ENCODE measurements at places on chromosomes 3 and 15.

GRCh38 chr3:106750092-106750491, 627.1 kb upstream of the CCDC54 start:
- DNase-seq, result no peak

GRCh38 chr3:24023197-24023596, 78.1 kb downstream of the NR1D2 start:
- no peak for DNase-seq

DNA sequence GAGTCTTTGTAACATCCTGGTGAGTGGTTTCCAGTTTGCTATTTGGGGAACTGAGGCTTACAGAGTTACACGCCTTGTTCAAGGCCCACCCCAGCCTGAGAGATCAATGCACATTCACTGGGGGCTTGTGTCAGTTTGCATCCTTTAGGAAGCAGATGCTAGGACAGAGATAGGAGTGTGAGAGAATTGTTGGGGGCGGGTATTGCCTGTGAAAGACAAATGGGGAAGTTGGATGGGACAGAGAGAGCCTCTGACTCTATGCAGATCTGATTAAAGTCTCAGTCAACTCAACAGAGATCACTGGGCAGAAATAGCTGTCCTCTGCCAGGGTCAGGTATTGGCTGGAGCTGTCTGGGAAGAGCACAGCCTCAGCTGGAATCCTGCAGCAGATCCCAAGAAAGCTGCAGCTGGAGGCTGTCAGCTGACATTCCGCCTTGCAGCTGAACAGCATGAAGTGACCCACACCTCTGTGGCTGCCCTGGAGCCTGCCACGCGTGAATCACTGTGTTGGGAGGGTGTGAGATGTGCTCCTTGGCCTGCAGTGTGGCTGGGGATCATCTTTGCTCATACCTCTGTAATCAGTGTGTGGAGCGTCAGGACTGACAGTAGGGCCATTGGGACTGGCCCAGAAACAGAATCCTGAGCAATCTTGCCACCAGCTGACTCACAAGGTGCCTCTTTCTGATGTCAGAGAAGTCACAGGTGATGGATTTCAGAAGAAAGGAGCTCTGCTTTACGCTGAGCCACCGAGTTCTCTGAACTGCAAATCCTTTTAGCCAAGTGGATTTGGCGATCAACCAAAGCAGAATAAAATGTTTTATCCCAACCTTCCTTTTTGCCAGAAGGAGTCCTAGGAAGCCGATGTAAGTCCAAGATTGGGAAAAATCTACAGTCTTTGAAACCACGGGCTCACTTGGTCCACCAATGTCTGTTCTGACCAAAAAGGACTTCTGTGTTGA, 284.1 kb upstream of the LRRFIP2 start:
- no peak for DNase-seq

GRCh38 chr15:35596285-35596684, 50.3 kb upstream of the DPH6 start:
- DNase-seq, result no peak

DNA sequence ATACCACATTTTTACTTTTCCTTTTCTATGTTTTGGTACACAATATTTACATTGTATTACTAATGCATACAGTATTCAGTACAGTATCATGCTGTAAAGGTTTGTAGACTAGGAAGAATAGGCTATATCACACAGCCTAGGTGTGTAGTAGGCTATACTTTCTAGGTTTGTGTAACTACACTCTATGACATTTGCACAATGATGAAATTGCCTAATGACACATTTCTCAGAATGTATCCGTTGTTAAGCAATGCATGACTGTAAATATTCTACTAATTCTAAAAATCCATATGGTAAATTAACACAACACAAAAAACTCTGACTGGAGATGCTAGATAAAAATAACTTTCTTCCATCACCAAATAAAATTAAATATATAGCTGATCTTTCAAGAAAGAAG, 16.2 kb downstream of the NEDD4 start:
- DNase-seq, result no peak

DNA sequence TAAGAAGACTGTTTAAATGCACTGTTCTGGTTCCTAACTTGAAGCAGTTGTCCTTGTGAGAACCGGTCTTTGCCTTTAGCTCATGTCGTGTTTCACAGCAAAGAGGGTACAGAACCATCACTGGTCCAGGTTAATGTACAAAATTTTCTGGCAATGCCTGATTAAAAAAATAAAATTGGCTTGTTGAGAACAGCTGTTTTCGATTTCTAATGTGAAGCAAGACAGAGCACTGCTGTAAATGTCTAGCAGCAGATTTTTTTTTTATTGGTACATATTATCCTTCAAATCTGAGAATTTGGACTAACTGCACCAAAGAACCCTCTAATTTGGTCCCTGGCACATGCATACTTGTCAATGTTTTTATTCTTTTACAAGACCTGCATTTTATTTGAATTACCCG, 103.3 kb downstream of the STT3B start:
- DNase-seq, result no peak

Measured in activated T-cell treated with anti-CD3 and anti-CD28 coated beads, Interleukin-2, amount 50 U/mL, for 24 hours (primary cell).